Central memory CD8-positive, alpha-beta T cell (primary cell): ENCODE measurements at places on chromosomes 2 and 18.

DNA sequence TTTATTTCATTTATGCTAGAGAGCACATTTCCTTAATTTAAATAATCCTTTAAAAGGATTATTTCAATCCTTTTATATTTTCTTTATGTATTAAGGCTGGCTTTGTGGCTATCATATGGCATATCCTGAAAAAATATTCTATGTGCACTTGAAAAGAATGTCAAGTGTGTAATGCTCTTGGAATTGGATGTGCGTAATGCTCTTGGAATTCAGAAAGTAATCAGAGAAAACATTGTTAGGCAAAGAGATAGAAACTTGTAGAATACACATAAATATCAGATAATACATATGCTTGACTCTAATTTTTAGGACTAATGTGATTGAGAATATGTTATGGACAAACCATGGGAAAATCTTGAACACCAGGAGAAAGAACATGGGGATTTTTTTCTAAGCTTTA, 197.5 kb upstream of the COL3A1 start:
- H3K4me1 ChIP-seq, result no peaks in the 10 kb centered on the region
- no peak for DNase-seq
- no peak overlapping the region for H3K27ac ChIP-seq
- no peaks in the 10 kb centered on the region for H3K36me3 ChIP-seq
- no peaks in the 10 kb centered on the region for H3K27me3 ChIP-seq
- H3K4me3 ChIP-seq, result no peak overlapping the region

- H3K27ac ChIP-seq, result no peak overlapping the region
- no peaks in the 10 kb centered on the region for H3K36me3 ChIP-seq
- no peaks in the 10 kb centered on the region for H3K4me1 ChIP-seq
- no peak for DNase-seq
These were observed 207.1 kb downstream of the ZNF521 start for GRCh38 chr18:25144820-25145219.

DNA sequence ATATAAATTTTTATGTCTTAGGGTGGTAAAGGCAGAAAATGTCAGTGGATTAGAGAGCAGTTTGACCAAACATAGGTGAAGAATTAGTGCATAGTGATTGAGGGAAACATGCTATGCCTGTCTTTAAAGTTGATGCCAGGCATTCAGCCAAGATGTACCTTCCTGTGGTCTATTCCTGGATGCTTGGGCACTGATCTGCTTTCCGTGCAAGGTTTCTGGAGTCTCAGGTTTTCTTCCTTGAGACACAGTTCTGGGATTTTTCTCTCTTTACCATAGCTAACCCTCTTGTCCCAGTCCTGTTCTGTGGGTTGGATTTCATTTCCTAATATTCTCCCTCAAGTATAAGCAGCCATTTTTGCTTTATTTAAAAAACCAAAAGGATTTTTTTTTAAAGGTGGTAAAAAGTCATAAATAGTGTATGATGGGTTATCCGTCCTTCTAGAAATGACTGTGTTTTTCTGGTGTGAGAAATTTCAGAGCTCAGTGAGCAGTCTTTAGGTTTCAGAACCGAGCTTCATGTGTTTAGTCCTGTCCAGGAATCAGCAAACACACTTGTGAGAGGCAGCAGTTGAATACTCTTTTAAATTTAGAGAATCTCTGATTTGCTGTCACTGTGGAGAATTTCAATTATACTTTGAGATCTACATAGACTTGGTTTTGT, 43.0 kb upstream of the CYBRD1 start:
- no peaks in the 10 kb centered on the region for H3K27me3 ChIP-seq
- DNase-seq, result no peak
- H3K36me3 ChIP-seq, result peaks cover 23% of the 10 kb centered on the region
- no peak overlapping the region for H3K27ac ChIP-seq

DNA sequence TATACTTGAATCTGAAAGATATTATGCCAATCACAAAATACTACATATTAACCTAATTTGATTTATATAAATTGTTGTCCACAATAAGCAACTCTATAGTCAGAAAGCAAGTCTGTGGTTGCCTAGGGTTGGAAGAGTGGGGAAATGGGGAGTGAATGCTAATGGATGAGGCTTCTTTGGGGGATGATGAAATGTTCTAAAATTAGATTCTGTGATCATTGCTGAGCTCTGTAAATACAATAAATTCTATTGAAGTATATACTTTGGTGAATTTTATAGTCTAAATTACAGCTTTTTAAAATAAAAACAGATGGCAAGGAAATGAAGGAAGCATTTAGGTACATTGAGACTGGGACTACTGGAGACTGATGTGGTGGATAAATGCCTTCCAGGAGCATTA, 275.5 kb downstream of the MBD2 start:
- DNase-seq, result no peak
- no peaks in the 10 kb centered on the region for H3K27me3 ChIP-seq
- H3K27ac ChIP-seq, result no peak overlapping the region
- no peaks in the 10 kb centered on the region for H3K36me3 ChIP-seq
- no peak overlapping the region for H3K4me3 ChIP-seq

DNA sequence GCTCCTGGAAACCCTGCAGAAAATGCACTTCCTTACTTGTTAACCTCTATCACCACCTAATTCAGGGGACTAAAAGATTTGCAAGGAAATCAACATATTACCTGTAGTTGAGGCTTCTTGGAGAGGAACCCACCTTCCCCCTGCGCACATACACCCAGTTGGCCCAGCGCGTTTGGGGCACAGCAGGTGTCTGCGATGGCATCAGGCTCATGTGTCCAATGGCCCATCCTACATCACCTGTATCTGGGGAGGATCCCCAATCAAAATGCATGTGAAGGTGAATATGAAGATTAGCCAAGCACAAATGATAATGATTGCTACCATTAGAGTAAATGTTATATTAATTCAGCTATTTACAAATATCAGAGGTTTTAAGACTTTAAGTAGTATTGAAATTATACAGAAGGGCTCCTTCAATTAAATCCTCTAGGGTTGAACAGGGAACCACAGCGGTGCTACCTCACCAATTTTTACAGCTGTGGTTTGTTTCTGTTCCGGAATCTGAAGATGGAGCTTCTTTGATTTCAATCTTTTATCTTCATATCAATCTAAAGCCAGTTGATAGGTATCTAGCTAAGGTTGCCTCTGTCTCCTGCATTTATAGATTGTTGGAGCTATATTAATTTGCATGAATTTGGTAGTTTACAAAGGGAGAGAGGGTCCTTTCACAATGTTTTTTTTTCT, 486.0 kb downstream of the RNF144A start:
- peaks cover 7% of the 10 kb centered on the region for H3K4me1 ChIP-seq
- H3K4me3 ChIP-seq, result no peak overlapping the region
- H3K27ac ChIP-seq, result no peak overlapping the region
- no peak for DNase-seq
